Activated CD8-positive, alpha-beta memory T cell treated with anti-CD3 and anti-CD28 coated beads, Interleukin-2, amount 10 ng/mL, durations not matched to agents 7 days and 5 days (primary cell): ENCODE measurements at places on chromosomes 5 and 9.

DNA sequence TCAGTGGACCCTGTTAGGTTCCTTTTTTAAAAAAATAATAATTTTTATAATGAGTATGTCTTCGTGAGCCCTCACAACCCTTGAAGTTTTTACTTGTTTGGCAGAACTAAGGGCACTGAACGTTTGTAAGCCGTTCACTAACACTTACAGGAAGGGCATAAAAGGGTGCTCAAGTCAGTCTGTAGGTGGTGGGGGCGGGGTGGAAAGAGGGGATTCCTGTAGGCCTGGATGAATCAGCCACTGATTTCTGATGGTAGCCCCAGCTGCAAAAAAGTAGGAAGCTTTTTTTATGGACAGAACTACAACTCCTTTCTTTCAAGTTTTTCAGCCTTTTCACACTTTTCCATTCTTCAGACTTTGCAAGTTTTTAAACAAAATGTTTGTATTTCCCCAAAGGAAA lies 35.8 kb downstream of the PIK3R1 start:
- DNase-seq, result peak; percentile 58

- DNase-seq, result no peak
Observed at GRCh38 chr5:149013796-149014195, 49.1 kb downstream of the SH3TC2 start.

- no peak for DNase-seq
Observed at GRCh38 chr5:81316571-81316970, 15.2 kb downstream of the ZCCHC9 start.

DNA sequence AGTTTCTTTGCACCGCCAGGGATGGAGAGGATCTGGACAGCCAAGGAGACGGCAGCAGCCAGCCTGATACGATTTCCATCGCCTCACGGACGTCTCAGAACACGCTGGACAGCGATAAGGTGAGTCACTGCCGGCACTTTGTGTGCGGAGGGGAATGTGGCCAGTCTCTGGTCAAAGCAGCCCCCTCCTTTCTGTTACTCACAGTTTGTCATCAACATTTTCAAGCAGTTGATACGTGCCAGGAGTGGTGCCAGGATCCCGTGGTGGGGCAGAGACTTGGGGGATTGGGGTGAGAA lies 175.1 kb upstream of the OTULINL start:
- DNase-seq, result no peak

DNA sequence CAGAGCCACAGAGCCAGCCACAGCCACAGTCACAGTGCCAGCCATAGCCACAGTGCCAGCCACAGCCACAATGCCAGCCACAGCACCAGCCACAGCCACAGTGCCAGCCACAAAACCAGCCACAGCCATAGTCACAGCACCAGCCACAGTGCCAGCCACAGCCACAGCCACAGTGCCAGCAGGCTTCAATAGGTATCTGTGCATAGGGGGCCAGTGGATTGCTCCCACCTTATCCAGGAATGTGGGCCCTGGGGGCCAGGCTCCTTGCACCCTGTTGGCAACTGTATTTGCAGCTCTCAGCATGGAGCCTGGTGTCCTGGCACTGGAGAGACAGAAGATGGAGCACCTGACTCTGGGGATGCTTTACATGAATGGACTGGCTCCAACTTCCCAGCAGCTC lies 111.7 kb upstream of the IRX2 start:
- no peak for DNase-seq

DNA sequence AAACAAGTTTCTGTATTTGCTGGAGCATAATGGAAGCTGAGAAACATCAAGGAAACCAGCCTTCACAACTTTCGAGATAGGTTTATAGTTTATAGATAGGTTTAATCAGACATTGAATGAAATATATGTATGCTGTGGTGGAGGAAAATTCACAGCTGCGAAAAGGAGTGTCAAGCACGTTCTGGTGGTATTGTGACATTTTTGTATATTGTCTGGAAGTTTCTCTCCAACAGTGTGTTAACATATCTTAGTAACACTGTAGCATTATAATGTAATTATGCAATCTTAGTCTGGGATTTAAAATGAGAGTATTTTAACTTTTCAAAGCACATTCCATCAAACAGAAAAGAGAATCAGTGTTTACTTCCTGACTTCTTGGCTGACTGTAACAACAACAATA lies 50.0 kb downstream of the FCHO2 start:
- no peak for DNase-seq

DNA sequence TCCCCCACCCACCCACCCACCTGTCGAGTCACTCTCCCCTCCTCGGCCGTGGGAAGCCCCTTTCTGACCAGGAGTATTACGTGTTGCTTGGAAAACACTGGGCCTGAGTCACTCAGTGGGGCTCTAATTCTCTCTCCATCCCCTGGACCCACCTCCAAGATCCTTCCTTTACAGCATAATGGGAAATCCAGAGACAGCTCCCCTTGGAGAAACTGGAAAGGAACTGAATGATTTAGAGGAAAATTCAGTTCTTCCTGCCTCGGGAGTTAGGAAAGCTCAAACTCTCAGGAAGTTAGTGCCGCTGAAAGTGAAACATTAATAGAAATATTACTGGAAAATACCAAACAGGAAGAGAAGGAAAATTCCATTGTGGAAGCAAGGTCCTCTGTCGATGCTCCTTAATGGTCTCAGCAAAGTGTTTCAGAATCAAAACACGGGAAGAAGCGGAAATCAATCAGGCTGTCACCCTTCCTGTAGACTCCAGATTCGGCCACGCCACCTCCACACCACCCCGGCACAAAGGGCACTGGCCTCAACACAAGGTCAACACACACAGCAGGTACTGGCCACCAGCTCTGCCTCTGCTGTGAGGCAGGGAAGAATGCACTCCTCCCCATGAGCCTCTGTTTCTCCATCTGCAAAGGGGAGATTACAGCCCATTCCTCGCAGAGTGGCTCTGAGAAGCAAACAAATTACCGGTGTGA lies 9.6 kb downstream of the SHB start:
- DNase-seq, result no peak

DNA sequence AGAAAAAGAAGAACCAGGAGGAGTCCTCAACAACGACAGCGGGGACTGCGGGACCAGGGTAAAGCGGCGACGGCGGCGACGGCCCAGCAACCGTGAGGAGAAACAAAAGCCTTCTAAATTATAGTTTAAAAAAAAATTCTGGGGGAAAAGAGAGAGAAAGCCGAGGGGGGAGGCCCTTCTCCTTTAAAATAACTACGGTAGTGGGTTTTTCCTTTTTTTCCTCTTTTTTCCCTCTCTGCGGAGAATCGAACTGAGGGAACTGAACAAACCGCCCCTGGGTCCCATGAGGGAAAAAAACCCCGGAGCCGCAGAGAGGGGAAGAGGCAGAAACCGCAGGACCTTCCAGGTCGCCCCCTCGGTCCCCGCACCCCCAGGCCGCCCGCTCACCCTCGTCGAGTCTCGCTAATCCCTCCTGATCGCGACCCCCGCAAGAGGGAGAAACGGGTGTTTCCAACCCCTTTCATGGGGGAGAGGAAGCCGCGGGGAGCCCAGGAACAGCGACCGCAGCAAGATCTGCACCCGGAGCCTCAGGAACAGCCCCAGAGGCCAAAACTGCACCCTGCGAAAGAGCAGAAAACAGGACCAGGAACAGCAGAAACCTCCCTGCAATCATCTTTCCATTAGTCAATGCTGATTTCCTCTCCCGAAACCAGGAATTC lies 453 bp downstream of the CPEB4 start:
- DNase-seq, result peak; percentile 43

GRCh38 chr5:88854769-88855168 lies 28.2 kb downstream of the MEF2C start:
- DNase-seq, result no peak

GRCh38 chr9:38263532-38263931 lies 129.0 kb upstream of the ALDH1B1 start:
- DNase-seq, result no peak

GRCh38 chr5:143812085-143812705 lies at the start of gene HMHB1:
Gene HMHB1 (plus strand): TSS chr5:143812161.
- DNase-seq, result peak; percentile 57

GRCh38 chr9:136140966-136141365 lies 22.3 kb upstream of the TMEM250 start:
- DNase-seq, result no peak

DNA sequence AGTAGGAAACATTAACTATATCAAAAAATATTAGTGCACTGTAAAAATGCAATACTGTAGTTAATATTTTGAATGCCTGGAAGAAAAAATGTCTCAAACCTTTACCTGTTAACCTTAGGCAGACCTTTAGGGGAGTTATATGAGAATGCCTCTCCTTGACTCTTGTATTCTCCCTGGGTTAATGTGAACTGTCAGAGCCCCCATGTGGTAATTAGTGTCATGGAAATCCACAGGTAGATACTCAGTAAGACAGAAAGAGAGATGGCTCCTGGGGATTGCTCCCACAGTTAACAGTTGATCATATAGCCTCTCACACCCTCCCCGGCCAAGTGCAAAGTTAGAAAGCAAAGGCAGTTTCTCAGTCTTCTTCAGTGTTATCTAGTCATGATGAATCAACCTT lies 742.8 kb downstream of the NR2F1-AS1 start:
- no peak for DNase-seq

- peak; percentile 47 for DNase-seq
Observed at GRCh38 chr9:99822806-99823591, 1.3 kb downstream of the NR4A3 start.

GRCh38 chr5:17748201-17748600 lies 113.9 kb downstream of the TAF11L14 start:
- DNase-seq, result no peak

DNA sequence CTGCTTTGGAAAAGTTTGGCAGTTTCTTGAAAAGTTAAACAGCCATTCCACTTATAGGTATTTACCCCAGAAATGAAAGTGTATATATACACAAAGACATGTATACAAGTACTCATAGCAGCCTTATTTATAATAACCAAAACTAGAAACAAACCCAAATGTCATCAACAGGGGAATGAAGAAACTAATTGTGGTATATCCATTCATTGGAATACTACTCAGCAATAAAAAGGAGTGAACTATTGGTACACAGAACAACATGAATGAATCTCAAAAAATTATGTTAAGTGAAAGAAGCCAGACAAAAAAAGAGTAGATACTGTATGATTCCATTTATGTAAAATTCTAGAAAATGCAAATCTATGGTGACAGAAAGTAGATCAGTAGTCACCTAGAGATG lies 2.7 kb downstream of the MORN5 start:
- no peak for DNase-seq

- no peak for DNase-seq
Observed at GRCh38 chr5:149448831-149449714, 70.0 kb upstream of the IL17B start.

DNA sequence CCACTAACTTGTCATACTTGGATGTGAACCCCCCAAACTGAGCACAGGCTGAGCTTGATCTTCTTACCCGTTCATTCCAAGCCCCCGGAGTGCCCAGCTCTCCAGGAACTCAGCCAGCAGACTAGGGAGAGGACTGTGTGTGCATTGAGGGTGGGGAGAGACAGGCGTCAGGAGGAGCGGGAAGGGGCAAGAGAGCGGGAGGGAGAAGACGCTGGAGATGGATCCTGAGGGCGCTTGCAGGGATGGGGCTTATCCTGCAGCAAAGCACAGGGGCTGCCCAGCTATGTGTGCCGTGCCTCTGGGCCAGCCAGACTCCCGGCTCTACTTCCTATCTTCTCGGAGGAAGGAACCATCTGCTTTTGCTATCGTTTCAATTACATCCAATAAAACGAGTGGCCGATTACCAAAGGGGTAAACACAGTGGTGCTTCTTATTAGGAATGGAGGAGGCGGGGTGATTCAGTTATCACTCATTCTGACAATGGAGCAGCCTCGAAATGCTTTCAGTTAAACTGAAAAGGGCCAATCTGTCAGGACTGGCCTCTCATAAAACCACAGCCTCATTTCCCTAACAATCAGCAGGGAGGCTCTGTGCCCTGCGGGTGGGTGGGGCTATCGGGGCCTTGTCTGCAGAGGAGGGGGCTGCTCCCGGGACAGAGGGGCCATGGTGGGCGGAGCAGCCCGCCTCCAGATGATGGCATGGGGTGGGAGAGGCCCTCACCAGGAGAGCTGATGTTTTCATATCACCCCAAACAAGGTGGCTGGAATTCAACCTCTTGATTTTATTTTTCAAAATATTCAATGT lies 168.2 kb downstream of the DAB2IP start:
- DNase-seq, result no peak

GRCh38 chr5:143191720-143192119 lies 211.8 kb downstream of the NR3C1 start:
- no peak for DNase-seq

GRCh38 chr9:129318121-129319075 lies 140.3 kb upstream of the IER5L start:
- DNase-seq, result peak; percentile 37

DNA sequence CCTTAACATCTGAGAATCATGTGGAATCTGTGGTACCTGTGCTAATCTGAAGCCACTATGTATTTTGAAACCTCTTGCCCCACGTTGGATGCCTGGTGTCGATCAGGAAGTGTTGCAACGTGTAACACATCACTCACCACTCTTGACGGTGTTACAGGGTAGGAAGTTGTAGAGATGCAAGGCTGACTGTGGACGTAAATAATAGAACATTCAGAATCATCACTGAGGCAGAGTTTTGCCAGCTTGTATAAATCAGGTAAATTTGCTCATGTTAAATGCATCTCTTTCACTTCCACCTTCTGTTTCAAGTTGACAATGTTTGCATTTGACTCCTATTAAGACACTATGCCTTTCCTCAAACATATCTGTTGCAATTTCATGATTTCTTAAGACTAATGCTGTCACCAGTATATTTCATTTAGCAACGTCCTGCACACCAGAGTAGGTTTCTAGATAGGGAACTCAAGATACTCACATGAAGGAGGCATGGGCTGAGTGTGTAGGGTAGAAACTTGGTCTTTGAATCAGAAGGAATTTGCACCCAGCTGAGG lies 38.1 kb downstream of the BASP1 start:
- no peak for DNase-seq

GRCh38 chr5:139903795-139904565 lies 108.4 kb downstream of the PSD2 start:
- DNase-seq, result no peak

DNA sequence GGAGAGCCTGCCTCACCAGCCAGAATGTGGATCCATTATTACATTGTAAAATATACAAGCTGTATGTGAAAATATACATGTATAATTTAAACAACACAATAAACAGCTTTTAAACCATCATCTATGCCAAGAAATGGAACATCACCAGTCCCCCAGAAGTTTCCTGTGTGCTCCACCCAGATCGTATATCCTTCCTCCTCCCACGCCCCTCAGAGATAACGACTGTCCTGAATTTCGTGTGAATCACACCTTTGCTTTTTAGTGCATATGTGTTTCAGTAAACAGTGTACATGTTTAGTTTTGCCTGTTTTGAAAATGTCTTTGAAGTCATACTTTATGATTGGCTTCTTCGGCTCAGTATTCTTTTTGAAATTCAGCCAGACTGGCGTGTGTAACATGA lies 134.6 kb upstream of the MYO10 start:
- DNase-seq, result no peak

GRCh38 chr9:93009337-93010015 lies 49.0 kb upstream of the SUSD3 start:
- no peak for DNase-seq
